ENCODE measurements at places on chromosomes 1 and 21.

- DNase-seq, result no peak
Measured at GRCh38 chr1:70364439-70364838, 9.9 kb upstream of the ANKRD13C start.

GRCh38 chr1:166084613-166085012 lies 82.2 kb downstream of the FAM78B start:
- no peak for DNase-seq

DNA sequence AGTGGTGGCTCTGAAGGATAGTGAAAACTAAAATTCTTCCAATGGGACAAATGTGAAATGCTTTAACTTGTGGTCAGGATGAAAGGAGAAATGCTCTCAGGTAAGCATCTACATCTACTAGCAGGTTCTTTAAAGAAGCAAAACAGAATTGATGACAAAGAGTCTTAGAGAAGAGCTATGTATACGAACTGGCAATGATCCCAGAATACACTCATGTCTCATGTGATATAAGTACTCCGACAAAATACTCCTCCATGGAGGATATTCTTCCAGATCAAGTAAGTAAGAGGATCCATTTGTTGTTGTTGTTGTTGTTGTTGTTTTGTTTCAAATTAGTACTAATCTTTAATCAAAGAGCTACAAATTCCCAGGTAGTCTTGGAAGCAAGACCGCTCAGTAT lies 174.0 kb upstream of the ATP1B1 start:
- no peak for DNase-seq

- DNase-seq, result no peak
Measured at GRCh38 chr1:212609701-212610574, 1.4 kb downstream of the ATF3 start.

Measured in stimulated activated CD4-positive, alpha-beta T cell treated with anti-CD3 and anti-CD28 coated beads, Interleukin-4, amount 100 ng/mL, for 48 hours (primary cell).